ENCODE measurements at places on chromosomes 5 and 9.

GRCh38 chr9:109251080-109251775 lies 69.6 kb downstream of the EPB41L4B start:
- DNase-seq: no peak

DNA sequence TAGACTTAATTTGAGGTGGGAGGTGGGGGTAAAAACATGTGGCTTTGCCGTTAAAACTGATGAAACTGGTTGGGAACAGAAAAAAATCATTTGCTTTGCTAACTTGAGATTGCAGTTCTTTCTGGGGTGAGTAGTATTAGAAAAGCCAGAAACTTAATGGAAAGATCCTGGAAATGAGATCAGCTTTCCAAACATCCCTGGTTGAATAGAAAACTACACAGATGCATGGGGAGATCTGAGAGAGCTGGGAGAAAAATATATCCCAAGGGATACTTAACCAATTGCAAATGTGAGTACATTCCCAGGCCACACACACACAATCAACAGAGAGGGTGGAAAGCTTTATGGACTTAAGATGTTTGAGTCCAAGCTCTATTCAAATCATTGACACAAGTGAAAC lies 222.3 kb downstream of the YTHDC2 start:
- DNase-seq: no peak

DNA sequence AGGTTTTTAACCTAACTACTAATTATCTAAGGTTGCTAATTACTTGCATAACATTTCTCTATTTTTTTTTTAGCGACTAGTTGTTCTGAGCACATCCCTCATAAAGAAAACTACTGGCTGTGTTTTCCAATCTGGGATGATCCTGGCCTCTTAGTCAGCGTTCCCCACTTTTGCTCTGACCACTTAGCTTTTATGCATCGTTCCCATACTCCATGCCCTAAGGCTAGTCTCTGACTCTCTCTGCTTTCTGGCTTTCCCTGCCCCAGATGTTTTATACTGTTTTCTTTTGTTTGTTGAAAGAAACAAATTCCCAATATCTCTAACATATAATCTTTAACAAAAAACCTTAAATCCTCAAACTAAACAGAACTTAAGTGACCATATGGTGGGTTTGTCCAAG lies 217.9 kb downstream of the SPATA31D1 start:
- DNase-seq: no peak

- no peak for DNase-seq
Observed at GRCh38 chr5:77893225-77893860, 117.2 kb upstream of the TBCA start.

DNA sequence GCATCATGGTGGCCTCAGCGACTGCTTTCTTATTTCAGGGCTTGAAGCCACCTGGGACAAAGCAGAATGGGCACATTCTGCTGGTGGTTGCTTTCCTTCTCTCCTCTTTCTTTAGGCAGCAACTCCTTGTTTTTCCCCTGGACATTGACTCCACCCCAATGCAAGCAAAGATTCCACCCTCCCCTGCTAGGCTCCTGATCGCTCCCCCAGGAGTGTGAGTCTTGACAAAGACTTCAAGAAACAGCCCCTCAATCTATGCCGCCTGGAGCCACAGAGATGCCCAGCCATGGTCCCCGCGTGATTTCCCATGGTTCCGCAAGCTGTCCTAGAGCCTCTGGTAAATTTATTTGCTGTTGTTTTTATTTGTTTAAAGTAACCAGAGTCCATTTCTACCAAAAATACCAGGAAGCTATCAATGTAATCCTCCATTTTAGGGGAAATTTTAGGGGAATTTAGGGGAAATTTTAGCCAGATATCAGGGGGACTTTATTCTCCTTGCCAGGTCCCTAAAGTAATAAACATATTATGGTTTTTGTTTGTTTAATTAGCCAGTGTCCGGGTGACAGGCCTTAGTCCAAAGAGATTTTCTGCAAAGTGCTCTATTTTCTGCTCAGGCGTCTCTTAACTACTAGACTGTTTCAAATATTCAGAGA lies 2.3 kb downstream of the KCNMB1 start:
- no peak for DNase-seq

DNA sequence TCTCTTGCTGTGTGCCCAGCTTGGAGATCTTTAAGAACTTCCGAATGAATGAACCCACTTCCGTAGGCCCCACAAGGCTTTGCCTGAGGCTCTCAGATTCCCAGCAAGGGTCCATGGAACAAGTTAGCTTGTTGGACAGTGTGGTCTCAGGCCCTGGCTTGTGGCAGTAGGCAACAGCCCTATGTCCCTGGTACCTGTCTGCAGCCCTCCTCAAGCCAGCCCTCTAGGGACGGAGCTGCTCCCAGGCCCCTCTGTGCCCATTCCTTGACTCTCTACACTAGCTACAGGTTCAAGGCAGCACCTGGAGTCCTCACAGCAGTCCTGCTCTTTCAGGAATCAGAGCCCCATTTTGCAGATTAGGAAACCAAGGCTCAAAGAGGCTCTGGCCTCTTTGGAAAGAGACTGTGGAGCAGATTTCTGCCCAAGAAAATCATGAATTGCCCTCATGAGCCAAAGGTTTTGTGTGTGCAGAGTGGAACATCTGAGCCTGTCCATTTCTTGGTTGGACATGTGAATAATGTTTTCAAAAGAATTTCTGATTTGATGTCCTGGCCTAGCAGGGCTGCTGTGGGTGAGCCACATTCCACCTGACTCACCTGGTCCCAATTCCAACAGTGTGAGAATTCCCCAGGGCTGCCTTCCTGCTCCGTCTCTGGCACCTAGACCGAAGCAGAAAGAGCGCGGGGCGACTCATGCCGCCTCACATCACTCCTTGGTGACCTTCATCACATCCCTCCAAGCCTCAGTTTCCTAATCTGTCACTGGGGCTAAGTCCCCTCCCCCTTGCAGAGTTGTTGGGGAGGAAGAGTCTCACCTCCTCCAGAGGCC lies 131.7 kb downstream of the BARX1 start:
- DNase-seq: no peak

- no peak for DNase-seq
Observed at GRCh38 chr5:112124788-112125187, 294.3 kb downstream of the EPB41L4A start.

DNA sequence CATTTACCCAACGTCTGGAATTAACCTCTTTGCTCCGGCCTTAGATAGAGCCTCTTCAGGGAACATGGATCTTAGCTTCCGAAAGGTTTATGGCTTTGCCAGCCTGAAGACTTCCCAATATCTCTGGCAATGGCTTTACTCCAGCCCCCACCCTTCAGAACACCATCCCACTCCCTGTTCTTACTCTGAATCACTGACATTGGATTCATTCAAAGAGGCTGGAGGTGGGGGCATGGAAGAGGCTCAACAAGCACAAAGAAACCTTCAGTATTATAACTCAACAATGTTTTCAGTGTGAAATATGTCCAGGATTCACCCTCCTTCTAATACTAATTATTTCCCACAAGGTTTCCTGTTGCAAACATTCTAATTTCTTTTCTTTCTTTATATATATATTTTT lies 91.5 kb downstream of the ASTN2 start:
- DNase-seq: no peak

DNA sequence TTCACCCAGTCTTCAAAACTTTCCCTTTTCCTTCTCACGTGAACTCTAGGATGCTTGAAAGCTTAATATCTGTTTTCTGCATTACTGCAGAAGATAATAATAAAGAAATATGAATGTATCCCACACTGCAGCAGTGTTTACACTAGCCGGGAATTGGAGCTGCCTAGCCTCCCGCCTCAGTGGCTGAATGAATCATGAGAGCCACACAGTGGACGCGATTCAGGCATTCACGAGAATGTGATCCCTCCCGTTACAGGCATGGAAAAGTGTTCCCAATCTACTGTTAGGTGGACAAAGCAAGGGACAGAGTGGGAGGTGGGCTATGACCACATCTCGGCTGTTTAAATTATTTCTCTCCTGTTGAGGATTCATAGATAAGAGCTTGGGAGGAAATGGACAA lies 69.4 kb upstream of the CTSL start:
- DNase-seq: no peak

GRCh38 chr5:138963763-138964371 lies 88.7 kb upstream of the LRRTM2 start:
- DNase-seq: no peak

- DNase-seq: no peak
Observed at GRCh38 chr9:8053501-8053900, 253.9 kb upstream of the DMAC1 start.

DNA sequence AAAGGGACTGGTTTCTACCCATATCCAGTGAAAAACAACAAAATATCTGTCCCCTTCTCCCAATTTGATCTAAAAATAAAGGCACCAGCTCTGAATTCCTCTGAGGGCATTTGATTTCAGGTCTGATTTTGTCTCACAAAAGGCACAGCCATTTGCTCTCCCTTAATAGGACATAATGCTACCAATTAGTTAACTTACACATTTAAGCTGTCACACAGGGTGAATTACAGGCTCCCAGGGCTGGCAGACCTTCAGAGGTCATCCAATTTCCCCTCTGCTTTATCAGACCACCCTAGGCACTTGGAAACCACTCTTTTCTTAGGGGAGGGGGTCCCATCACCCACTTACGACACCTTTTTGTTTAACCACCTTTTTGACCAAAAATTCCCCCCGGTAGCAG lies 319.9 kb downstream of the SPOCK1 start:
- no peak for DNase-seq

- no peak for DNase-seq
Observed at GRCh38 chr5:68884883-68885282, 208.9 kb upstream of the SLC30A5 start.

- no peak for DNase-seq
Observed at GRCh38 chr5:148805326-148806290, 20.8 kb upstream of the ADRB2 start.

DNA sequence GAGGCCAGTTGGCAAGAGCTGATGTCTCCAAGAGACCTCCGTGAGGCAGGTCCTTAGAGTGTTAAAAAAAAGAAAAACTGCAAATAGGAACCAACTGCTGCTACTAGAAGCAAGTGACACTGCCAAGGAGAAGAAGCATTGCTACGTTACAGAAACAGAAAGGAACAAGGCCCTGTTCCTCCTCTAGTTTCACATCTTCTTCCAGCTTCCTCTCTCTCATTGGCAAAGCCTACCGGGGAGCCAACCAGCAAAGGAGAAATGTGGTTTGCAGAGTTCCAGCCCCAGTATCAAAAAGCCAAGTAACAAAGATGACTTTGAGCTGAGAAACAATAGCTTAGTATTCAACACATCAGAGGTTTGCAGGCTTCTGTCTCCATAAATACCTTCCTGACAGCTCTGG lies 145.9 kb downstream of the PRELID2 start:
- no peak for DNase-seq

GRCh38 chr9:97510797-97511654 lies 9.6 kb downstream of the TMOD1 start:
- DNase-seq: no peak

DNA sequence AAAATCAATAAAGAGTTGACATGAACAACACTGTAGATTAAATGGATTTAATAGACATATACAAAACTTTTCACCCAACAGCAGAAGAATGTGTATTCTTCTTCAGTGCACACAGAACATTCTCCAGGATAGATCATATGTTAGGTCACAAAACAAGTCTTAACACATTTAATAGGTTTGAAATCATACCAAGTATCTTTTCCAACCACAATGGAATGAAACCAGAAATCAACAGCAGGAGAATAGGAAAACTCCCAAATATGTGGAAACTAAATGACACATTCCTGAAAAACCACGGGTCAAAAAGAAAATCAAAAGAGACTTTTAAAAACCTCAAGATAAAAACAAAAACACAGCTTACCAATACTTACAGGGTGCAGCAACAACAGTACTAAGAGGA lies 790.1 kb upstream of the ZNF608 start:
- DNase-seq: no peak

DNA sequence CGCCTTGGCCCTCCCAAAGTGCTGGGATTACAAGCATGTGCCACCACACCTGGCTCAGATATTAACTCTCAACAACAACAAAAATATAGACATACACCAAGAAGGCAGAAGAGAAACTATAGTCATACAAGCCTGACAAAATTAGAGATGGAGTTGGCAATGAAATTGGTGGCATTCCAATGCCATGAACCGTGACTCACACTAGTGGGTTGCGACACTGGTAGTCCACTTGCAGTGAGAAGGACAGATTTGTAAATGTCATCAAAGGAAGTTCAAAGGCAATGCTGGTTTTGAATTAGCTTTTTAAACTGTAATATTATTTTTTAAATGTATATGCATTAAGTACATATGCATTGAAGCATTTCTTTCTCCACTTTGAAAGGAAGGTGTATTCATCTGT lies 8.5 kb upstream of the DNAJC25 start:
- DNase-seq: no peak

DNA sequence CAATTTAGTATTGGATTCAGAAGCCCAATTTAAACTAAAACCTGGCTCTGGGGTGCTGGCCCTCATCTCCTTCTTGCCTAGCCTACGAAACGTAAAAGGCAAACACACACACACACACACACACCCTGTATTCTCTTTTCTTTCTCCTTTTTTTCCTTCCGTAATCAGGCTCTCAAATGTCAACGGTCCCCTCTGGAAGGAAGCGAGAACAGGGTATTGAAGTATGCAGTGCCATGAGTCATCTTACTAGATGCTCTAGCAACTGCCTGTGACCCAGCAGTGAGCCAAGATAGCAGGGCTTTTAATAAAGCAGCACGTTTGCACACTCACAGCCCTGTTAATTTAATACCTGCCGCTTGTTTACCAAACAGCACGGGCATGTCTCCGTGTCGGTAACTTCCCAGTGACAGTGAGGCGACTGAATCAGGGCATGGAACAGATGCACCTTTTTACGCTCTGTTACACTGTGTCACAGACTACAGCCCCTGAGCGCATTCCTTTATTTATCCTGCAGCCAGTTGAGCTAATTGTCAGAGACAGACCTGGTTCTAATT lies 243.8 kb downstream of the BNC2 start:
- DNase-seq: no peak

DNA sequence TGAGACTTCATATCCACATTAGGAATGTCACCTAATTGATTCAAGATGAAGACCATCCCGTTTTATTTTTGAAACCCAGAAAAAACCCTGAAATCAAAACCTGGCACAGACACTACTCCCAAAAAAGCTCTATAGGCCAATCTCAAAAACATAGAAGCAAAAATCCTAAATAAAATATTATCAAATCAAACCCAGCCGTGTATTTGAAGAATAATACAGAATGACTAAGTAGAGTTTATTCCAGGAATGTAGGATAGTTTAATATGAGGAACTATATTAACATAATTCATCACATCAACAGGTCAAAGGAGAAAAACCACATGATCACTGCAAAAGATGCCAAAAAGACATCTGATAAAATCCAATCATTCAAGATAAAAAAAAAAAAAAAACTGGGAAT lies 167.1 kb downstream of the ACTL7B start:
- DNase-seq: no peak

- DNase-seq: no peak
Observed at GRCh38 chr5:58851153-58851552, 268.3 kb downstream of the RAB3C start.

GRCh38 chr5:81852291-81853029 lies 101.6 kb upstream of the SSBP2 start:
- no peak for DNase-seq

GRCh38 chr5:150122158-150122510 lies 33.5 kb downstream of the PDGFRB start:
- DNase-seq: no peak

GRCh38 chr9:135677641-135678168 lies 14.6 kb downstream of the LCN9 start:
- DNase-seq: no peak
